ENCODE measurements at places on chromosomes 12 and 14.

- DNase-seq = no peak
These were observed 194.1 kb downstream of the BTG1 start for GRCh38 chr12:91951571-91951970.

- no peak for DNase-seq
These were observed 47.8 kb downstream of the GIT2 start for GRCh38 chr12:109948368-109948767.

DNA sequence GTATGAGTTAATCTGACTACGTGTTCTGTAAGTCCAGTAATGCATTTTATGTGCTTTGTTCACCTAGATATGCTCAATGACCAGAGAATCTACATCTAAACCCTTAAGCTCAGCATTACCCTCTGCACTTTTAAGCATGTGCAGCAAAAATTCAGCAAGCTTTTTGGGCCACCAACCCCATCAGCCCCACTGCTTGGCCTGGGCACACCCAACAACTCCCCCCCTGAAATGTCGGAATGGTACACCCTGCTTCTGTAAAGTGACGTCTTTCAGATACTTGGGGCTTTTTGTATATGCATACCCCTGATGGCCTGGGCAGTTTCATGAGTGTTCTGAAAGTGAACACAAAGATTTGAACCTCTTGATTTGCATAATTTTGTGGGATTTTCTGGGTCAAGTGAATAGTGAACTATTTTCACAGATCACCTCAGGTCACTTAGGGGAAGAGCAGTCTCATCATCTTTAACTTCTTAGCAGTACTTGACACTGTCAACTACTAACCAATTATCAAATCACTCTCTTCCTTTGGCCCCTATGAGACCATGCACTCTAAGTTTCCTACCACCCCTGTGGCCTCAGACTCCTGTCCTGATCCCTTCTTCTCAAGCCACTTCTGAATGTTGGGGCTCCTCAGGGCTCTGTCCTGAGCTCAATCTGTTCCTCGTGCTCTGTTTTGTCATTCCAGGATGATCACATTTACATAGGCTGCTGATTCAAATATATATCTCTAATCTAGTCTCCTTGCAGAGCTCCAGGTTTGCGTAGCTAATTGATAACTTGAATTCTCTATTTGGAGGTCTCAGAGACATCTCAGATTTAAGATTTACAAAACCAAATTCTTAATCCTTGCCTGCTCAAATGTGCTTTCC is 36.3 kb upstream of the PPM1A start:
- DNase-seq = no peak

- DNase-seq = no peak
These were observed 19.1 kb downstream of the ETV6 start for GRCh38 chr12:11668611-11669010.

DNA sequence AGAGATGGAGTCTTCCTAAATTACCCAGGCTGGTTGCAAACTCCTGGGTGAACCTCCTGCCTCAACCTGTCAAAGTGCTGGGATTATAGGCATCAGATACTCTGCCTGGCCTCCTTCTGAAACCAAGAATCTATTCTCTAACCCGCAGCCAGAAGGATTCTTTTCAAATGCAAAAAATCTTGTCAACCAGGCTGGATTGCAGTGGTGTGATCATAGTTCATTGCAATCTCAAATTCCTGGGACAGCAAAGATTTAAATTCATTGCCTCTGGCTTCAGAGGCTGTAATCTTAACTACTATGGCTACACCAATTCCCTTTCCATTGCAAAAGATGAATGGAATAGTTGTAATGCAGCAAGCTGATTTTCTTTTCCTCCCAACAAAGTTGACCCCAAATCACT is 106.3 kb upstream of the TBX3 start:
- DNase-seq = no peak

- no peak for DNase-seq
These were observed 325.9 kb upstream of the LRFN5 start for GRCh38 chr14:41280745-41281144.

GRCh38 chr12:67042697-67043131 is 226.4 kb upstream of the CAND1 start:
- peak; percentile 70 for DNase-seq

GRCh38 chr12:2667716-2668440 is 126.9 kb upstream of the FKBP4 start:
- DNase-seq = no peak

DNA sequence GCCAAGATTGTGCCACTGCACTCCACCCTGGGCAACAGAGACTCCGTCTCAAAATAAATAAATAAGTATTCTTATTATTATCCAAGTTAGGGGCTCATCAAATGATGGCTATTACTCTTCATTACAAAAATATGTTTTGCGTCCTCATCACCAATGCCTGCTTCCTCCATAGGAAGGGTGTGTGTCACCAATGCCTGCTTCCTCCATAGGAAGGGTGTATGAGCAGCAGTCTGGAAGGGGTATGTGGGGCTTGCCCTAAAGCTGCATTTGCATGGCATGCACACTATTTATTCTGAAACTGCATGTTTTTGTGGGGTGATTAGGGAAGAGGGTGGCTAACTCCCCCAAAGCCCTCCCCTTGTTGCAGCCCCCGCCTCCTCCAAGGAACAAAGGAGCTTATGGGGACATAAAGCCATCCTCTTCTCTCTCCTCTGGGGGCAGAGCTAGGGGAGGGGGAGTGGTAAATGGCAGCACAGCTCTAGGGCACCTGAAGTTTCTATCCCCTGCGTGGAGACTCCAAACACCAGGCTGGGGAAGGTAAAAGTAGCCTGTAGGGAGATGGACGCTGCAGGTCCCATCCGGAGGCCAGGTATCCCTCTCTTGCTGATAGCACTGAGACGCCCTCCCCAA is 1.3 kb downstream of the CAMKK2 start:
- no peak for DNase-seq
